ENCODE measurements at places on chromosomes 2 and 18.

DNA sequence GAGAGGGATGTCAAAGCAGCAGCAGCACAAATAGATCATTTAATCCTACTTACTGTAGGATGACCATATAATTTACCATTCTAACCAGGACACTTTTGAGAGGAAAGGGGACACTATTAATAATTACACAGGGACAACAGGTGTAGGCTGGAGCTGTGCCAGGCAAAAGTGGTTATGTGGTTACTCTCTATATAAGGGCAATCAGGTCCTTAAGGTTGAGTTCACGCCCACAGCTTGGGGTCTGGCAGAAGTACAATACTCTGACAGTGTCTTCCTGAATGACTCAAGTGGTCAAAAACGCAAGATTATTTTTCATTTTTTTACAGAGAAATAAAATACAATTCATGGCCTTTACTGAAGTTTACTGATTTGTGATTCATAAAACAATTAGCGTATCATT, 2.8 kb downstream of the PREPL start:
- DNase-seq, result peak; percentile 29

DNA sequence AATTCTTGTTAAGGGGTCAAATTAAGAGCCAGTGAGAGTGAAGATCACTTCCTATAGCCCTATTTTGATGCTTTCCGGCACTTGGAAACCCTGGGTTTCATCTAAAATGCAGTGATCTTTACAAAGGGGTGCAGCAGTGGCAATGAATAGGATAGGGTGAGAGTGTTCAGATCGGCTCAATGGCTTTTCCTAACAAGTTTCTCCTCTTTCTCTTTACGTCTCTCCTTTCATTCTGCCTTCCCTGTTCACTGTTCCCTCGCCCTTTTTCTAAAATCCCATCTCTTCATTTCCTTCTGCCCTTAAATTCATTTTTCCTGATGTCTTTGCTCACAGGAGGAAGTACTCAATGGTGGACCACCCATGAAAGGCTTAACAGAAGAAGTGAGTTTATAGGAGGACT, 86.0 kb downstream of the CTIF start:
- DNase-seq, result no peak

DNA sequence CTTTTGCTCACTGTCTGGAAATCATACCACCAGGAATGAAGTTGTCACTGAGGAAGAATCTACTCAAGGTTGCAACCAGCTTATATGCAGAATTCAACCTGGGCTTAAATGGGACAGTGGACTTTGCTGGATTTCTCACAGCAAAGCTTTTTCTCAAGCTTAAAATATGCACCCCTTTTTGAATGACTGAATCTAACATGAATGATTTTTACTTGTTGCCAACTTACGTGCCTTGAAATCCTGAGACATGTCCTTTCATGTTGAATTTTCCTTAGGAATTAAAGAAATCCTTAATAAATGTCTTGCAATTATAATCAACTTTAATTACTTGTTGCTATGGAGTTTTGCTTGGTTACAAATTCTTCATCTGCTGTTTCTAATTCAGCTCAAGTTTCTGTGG, 57.4 kb downstream of the SPP2 start:
- DNase-seq, result no peak

- no peak for DNase-seq
Measured at GRCh38 chr18:32048507-32049091, 30.0 kb downstream of the RNF125 start.

GRCh38 chr2:215528555-215528954, 92.7 kb upstream of the FN1 start:
- peak; percentile 51 for DNase-seq

DNA sequence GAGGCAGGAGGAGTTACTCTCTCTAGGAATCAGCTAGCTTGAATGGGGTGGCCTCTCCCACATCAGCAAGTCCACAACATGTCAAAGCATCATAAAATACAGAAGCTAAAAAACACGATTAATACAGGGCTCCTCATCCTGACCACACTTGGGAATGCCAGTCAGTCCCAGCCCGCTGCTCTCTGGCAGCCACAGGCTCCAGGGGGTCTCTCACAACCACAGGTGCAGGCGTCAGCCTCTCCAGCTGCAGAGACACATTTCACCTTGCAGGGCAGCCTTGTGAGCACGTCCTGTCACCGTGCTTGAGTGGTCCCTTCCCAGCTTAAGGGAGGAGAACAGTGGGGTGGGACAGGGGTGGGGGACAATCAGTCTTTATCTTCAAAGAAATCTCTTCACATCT, 137.4 kb upstream of the SH3BP4 start:
- no peak for DNase-seq

DNA sequence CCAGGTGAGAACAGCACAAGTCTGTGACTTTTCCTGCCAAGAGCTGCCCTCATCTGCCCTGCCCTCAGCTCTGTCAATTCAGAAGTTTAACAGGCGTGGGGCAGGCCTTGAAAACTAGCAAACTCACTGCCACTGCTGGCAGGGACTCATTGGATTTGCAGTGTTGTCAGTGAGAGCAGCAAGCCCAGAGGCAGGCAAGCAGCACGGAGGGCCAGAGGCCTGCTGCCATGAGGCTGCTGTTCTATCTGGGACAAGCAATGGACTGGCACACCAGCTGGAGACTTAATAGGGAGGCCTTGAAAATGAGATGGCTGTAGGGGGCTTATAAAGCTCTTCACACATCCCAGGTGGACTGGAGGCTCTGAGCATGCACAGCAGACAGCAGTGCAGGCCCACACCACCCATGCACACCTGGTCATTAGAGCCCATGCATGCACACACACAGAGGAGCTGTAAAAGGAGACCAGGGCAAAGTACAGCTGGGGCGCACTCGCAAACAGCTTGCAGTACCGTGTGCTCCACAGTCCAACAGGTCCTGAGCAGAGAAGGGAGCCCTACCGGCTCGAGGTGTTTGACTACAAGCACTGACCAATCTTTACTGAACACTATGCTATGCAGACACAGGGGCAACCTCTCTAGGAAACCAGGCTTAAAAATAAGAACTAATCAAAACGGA, 28.7 kb downstream of the MGAT4A start:
- no peak for DNase-seq

GRCh38 chr2:135174810-135175093, 122.7 kb downstream of the RAB3GAP1 start:
- DNase-seq, result no peak

GRCh38 chr2:73922681-73923080, 4.0 kb upstream of the DGUOK start:
- DNase-seq, result no peak

- no peak for DNase-seq
Measured at GRCh38 chr2:42876326-42876751, 84.0 kb upstream of the HAAO start.

GRCh38 chr2:118988706-118989105, 46.7 kb downstream of the MARCO start:
- DNase-seq, result no peak

DNA sequence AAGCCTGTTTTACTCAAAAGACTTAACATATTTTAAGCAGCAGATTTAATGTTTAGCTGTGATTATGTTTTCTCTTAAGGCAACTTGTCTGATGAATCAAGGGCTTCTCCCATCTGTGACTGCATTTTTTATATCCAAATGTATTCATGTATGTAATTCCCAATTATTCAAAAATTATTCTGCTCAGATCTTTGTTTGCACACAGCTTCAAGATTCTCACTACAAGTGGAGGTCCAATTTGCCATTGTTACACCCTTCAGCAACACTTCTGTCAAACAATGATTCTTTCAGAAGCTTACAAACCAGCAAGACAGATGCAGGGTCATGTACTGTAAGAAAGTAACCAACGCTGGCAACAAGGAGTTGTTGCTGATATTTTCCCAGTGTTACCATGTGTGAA, 5.9 kb upstream of the LRPPRC start:
- DNase-seq, result no peak

- no peak for DNase-seq
Measured at GRCh38 chr2:218679119-218679518, 7.2 kb downstream of the STK36 start.

GRCh38 chr18:7070466-7070865, 47.1 kb downstream of the LAMA1 start:
- no peak for DNase-seq

DNA sequence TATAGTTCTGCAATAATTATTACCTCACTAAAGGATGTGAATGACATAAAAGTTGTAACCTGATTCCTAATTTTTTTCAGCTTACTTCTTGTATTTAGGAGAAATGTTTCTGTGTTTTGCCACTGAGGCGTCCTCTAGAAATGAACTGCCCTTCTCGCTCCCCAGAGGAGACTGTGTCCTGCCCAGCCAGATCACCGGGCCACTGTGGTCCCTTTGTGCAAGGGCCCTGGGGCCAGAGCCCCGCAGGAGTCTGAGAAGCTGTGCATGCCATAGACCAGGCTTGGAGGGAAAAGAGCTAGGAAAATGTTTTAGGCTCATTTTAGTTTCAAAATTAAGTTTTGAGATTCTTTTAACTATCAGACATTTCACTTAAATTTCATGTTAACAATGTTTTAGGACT, 31.1 kb upstream of the LDLRAD4 start:
- DNase-seq, result no peak

GRCh38 chr2:236823963-236824362, 254.3 kb downstream of the ACKR3 start:
- no peak for DNase-seq

GRCh38 chr2:175744000-175744399, 258.1 kb downstream of the LNPK start:
- DNase-seq, result no peak

- no peak for DNase-seq
Measured at GRCh38 chr2:127414638-127415592, 3.3 kb upstream of the PROC start.

GRCh38 chr2:227783404-227784138, 30.1 kb upstream of the CCL20 start:
- DNase-seq, result no peak

DNA sequence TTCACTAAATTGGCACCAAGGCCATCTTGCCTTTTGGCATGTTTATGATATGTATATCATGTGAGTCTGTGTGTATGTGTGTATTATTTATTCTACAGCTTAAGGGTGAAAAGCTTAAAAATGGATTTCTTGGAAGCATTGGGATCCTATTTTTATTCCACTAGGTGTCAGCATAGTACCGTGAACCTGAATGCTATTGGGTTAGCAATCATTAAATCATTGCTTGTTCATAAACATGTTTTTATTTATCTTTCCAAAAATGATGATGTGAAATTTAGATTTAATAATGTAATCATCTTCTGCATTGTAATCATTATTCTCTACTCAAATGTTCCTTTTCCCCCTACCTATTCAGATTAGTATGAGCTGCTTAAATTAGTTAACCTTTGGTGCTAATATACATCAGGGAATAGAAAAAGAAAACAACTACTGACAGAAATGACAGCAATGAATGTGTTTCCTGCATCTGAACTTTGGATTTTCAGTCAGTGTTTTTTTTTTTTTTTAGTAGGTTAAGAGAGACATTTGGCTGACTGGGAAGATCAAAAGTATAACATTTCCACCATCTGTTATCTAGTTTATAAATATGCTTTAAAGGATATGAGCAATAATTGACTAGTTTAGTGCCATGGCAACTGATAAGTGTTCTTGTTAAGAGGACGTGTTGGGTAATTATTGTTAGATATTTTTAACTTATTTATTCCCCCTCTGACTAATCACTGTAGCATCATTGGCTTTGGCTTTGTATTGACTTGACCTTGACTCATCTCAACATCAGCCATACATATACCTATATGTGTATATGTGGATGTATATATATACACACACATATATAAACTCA, 14.1 kb upstream of the ZSWIM2 start:
- peak; percentile 23 for DNase-seq

- DNase-seq, result no peak
Measured at GRCh38 chr18:9354256-9354655, 19.7 kb downstream of the TWSG1 start.

- peak; percentile 91 for DNase-seq
Measured at GRCh38 chr2:219642465-219643083, 15.1 kb downstream of the SLC4A3 start.
